ENCODE measurements at places on chromosomes 7 and 10. TPM values are rescaled to one million over a fixed set of nuclear protein-coding genes. Genes with fewer than 3 reads are reported as not detected.

The ZNF804B gene
- not detected for polyA plus RNA-seq

The PHKG1 gene
- 0.44 TPM for polyA plus RNA-seq

The EPO gene
- polyA plus RNA-seq: not detected

The CTAGE6 gene
- polyA plus RNA-seq: 0.32 TPM

The COBL gene
- polyA plus RNA-seq: not detected

The CFAP46 gene
- polyA plus RNA-seq: not detected

The CHCHD3 gene
- 62.4 TPM for polyA plus RNA-seq

The C10orf53 gene
- not detected for polyA plus RNA-seq

The UPK3B gene
- not detected for polyA plus RNA-seq
